ENCODE measurements at places on chromosomes 12 and 14.
A peak's percentile ranks its signal among the peaks of the same experiment; 100 is the strongest.

- peak; percentile 41 for DNase-seq
Measured at GRCh38 chr14:32259368-32260013, 56.4 kb upstream of the RNU6-8 start.

GRCh38 chr12:75978677-75979076, 52.9 kb downstream of the PHLDA1 start:
- DNase-seq: no peak

GRCh38 chr14:39108791-39109190, 5.3 kb upstream of the GEMIN2 start:
- DNase-seq: no peak

GRCh38 chr12:68350753-68351152, 18.6 kb upstream of the MDM1 start:
- DNase-seq: no peak

DNA sequence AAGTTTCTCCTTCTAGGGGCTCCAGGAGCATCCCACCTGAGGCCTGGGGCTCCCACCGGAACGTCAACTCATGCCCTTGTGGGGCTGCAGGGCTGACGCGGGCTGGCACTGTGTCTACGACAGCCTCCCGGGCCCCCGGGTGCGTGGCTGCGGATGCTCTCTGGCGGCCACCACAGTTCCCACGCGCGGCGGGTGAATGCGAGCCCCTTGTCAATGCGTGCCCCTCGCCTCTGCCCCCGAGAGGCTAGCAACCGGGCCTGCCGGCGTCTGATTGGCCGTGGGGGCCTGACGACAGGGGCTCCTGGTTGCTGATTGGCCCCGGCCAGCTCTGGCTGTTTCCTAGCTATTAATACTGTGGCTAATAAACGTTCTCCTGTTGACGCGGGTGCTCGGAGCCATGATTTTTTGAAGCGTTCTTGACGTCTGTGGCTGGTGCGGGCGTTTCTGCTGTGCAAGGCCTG, 1.8 kb upstream of the MEG3 start:
- no peak for DNase-seq

- DNase-seq: no peak
Measured at GRCh38 chr14:46488374-46488773, 163.2 kb downstream of the RPL10L start.

- DNase-seq: peak; percentile 71
Measured at GRCh38 chr14:66649498-66649897, 141.6 kb downstream of the GPHN start.

DNA sequence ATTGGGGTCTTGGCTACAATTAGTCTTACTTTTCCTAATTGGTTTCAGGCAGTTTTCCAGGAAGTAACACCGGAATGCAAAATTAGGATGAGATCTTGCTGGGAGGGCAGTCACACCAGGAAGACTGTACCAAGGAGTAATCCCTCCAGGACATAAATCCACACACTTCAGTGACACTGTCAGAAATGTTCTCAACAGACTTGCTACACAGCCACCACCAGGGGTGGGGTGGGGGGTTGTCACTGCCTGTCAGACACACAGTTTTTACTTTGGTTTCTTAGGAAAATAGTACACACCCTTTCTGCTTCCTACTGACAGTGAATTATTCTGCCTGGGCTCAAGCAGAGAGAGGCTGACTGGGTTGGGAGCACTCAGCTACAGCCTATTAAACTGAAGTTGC, 102.9 kb upstream of the CCDC196 start:
- DNase-seq: no peak
